Glomerular endothelial cell (primary cell): ENCODE measurements at places on chromosomes 4 and X.

DNA sequence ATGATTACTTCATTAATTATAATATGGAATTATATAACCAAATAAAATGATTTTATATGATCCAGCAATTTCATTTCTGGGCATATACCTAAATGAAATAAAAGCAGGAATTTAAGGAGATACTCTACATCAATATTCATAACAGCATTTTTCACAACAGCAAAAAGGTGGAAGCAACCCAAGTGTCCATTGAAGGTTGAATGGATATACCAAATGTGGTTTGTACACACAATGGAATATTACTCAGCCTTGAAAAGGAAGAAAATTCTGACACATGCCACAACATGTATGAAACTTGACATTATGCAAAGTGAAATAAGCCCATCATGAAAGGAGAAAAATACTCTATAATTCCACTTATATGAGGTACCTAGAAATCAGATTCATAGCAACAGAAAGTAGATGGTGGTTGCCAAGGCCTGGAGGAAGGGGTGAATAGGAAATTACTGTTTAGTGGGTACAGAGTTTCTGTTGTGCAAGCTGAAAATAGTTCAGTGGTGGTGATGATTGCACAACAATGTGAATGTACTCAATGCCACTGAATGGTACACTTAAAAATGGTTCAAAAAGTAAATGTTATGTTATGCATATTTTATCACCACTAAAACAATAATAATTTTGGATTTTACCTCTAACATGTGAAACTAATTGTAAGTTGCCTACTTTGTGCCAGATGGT, 471.5 kb downstream of the SPRY1 start:
- DNase-seq: no peak

GRCh38 chrX:1336331-1336943, at the start of gene IL3RA:
Gene IL3RA (plus strand): TSS chrX:1336785. CDS start chrX:1341766, 4,981 bp downstream.
- DNase-seq: peak; percentile 14

- no peak for DNase-seq
These were observed 71.7 kb downstream of the SLC2A9 start for GRCh38 chr4:9949573-9949972.

- no peak for DNase-seq
These were observed 324.4 kb downstream of the CAMK2D start for GRCh38 chr4:113437129-113437528.

DNA sequence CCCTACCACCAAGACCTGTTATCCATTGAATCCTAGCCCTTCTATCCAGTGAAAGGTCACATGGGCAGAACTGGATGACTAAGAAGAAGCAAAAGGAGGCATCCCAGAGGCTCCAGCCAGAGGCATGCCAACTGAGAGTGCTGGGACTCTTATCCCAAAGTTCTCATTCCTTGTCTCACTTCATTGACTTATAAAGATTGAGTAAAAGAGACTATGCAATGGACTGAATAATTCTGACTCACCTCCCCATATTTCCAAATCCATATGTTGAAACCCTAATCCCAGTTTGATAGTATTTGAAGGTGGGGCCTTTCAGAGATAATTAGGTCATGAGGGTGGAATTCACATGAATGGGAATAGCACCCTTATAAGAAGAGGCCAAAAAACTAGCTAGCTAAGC, 131.4 kb downstream of the COL25A1 start:
- no peak for DNase-seq

GRCh38 chr4:100113732-100114131, 76.5 kb downstream of the DDIT4L start:
- DNase-seq: no peak

- no peak for DNase-seq
These were observed 13.0 kb downstream of the RGN start for GRCh38 chrX:47091149-47091775.

GRCh38 chrX:153941336-153942252, 2.8 kb downstream of the RENBP start:
- DNase-seq: no peak

DNA sequence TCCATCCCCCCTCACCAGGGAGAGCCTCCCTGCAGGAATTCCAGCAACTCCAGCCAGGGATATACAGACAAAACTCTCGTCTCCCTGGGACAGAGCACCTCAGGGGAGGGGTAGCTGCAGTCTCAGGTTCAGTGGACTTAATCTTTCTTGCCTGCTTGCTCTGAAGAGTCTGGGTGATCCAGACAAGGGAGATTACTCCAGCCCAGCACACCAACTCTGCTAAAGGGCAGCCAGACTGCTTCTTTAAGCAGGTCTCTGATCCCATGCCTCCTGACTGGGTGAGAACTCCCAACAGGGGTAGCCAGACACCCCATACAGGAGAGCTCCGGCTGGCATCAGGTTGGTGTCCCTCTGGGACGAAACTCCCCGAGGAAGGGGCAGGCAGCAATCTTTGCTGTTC, 888.7 kb downstream of the RAB28 start:
- DNase-seq: no peak

DNA sequence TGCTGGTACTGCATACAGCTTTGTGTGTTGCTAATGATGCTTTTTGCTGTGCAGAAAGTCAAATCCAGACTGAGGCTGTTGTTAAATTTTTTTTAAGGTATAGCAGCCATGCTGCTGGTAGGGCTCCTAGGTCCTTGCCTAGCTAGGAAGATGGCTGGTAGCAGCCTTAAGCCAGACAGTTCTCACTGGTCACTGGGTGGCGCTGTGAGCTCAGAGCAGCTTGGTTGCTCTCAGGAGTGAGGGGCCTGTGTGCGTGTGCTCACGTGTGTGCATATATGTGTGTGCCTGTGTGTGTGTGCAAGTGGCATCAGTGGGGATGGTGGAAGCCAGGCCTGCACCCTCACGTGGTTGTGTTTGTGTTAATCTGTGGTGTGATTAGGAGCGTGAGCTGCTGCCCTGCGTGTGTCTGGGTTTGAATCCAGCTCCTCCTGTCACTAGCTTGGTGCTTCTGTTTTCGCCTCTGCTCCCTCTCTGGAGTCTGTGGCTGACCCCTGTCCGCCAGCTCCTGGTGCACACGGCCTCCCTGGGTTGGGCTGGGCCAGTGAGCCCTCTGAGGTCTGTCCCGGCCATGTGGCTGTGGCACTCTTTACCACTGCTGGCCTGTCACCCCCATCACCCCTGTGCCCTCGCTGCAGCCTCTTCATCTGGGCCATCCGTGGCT, 46.1 kb downstream of the SORCS2 start:
- no peak for DNase-seq

DNA sequence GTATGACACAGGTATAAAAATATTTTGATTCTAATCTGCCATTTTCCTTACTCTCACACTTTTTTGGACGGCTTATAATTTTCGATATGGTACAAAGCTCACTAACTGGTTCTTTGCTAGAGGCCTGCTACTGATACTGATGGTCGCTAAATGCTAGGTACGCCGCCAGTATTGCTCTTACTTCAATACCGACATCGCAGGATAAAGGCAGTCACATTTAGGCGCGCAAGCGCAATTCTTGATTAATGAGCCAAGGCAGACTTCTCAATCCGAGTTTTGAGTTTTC, 557 bp upstream of the USP38 start:
- no peak for DNase-seq

- no peak for DNase-seq
These were observed 782.2 kb downstream of the ARAP2 start for GRCh38 chr4:35461931-35462659.

- no peak for DNase-seq
These were observed 37.0 kb upstream of the AREG start for GRCh38 chr4:74407891-74408290.

DNA sequence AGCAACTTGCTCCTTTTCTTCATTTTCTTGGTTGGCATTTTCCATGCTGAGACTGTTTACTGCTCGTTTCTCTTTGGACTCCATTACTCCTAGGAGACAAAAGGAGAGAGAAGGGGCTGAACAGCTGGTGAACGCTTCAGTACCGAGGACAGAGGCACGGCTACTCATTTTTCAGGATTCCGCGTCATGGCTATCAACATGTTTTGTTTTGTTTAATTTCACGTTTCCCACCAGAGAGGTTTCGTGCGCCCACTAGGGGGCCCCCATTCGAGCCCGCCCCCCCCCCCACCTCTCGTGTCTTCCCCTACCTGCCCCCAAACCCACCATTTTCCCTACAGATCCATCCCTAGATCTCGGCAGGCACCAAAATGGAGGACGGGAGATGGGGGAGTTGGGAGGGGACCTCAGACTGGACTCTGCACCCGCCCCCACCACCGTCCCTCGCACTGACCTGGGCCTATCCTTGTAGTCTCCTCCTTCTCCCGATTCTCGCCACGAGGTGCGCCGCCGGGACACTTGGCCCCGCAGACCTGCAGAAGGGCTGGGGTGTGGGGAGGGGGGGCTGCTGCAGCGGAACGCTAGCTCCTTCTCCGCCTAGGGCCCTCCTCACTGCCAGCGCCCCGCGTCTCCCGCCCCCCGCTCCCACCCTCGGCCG, 653 bp downstream of the BEX1 start:
- DNase-seq: no peak

- DNase-seq: no peak
These were observed 21.8 kb downstream of the TXLNG start for GRCh38 chrX:16807976-16808542.

DNA sequence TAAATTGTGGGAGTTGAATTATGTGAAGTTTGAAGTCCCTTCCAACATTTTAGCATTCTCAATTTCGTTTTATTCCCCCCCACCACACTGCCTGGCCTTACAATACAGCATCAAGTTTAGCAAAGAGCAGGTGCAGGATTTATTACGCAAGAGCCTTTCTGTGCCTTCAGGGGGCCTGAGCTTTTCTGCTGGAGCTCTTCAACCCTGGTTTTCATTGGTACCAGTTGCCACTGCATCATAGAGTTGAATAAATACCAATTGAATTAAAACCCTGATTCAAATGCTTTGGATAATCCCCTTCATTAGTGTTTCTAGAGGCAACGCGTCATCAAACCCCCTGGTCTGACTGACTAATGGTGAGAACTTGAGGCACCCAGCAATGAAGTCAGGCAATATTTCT, 43.6 kb upstream of the KIT start:
- DNase-seq: no peak

DNA sequence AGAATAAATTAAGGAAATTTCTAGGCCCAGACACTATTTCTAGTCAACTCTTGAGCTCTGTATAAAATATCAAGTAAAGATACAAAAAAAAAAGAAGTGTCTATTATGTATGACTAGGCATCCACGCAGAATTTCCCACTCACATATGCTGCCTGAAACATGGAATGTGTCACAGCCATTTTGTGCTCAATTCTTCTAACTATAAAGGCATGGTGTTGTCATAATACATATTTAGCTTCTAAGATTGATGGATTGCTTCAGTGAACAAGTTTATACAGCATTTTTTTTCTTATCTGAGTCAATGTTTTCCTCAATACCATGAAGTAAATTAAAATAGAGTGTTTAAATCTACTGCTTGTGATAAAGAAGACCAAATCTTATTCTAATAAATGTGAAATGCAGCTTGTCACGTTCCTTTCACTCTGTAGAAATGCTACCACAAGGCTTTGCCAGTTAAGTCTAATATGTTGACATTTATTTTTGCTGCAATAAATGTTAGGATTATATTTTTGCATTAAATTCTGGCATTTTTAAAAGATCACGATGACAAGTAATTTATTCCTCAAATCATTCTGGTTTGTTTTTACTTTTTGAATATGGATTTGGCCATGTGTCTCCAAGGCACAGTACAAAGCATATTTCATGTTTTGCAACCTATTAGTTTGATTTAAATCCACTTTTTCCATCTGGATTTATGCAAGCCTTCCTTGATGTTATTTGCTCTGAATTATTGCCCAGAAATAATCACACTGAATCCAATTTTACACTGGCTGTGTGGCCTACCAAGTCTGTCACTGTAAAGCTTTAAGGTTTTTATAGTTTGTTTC, 1829.0 kb upstream of the PCDH7 start:
- DNase-seq: no peak

GRCh38 chr4:602559-602942, 22.8 kb upstream of the PDE6B start:
- no peak for DNase-seq

DNA sequence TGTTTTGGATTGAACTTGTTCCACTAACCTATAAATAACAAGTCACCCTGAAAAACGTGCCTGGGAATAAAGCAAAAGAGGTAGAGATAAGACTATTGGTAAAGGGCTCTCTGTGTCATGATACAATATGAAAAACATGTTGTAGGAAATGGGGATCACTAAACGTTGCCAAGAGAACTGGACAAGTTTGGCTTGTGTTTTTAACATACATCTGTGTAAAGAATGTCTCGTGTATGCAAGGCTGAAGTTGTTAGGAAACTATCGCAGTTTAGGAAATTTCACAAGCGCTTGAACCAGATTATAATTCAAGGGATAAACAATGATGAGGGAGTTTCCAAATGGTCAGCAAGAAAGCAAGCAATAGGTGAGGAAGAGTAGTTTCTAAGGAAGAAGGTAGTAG, 655.8 kb downstream of the PCDH7 start:
- DNase-seq: no peak

GRCh38 chrX:105313596-105313995, 93.1 kb upstream of the TEX13A start:
- no peak for DNase-seq

GRCh38 chrX:150765237-150765636, 72.0 kb downstream of the MTMR1 start:
- DNase-seq: no peak

DNA sequence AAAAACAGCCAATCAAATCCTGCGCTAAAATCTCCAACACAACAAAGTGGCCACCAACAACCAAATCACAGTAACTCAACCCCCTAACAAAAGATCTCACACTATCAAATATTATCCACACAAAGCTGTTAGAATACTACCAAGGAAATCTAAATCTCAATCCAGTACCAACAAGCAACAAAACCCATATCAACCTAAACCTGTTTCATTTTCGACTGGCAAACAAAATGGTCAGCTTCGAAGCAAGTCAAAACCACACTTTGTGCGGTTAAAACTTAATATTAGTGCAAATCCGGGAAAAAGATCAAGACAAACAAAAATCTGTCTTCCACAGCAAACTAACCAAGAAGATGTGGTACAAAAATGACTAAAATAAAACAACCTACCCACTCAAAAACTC, 28.7 kb upstream of the MUC7 start:
- no peak for DNase-seq
